HuH-7.5 (cell line): ENCODE measurements at places on chromosomes 12 and 14.

DNA sequence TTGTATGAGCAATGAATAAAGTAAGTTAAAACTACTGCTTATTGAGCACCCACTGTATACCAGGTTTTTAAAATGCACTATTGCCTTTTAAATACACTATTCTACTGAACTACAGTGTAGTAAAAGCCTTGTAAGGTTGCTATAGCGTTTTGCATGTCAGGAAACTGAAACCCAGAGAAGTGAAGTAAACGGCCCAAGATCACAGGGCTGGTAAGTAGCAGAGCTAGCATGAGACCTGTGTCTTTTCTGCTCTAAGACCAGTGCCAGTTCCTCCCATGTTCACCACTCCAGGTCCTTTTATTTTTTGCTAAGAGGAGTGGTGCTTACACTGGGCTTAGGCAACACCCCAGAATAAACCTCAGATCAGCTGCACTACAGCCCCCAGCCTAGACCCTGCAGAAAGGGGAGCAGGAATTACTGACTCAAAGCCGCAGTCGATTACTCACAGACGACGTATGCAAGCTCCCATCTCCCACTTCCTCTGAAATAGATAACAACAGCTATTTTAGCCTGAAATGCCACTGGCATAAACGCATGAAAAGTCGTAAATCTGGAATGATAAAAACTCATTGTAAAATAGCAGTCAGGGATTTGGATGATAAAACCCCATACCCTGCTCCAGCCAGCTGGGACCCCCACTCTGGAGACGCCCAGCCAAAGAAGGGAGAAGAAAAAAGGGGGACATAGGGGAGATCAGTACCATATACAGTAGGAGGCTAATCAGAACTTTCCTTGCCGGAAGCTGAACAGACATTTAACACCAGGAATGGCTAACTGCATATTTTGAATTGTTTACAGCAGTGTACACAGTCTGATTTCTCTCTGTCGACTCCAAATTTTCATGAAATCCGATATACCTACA is 108.3 kb downstream of the NUAK1 start:
- DNase-seq, result no peak

- no peak for DNase-seq
These were observed 6.2 kb downstream of the ISCU start for GRCh38 chr12:108568338-108569154.

GRCh38 chr14:51879170-51879569 is 18.8 kb downstream of the GNG2 start:
- no peak for DNase-seq

DNA sequence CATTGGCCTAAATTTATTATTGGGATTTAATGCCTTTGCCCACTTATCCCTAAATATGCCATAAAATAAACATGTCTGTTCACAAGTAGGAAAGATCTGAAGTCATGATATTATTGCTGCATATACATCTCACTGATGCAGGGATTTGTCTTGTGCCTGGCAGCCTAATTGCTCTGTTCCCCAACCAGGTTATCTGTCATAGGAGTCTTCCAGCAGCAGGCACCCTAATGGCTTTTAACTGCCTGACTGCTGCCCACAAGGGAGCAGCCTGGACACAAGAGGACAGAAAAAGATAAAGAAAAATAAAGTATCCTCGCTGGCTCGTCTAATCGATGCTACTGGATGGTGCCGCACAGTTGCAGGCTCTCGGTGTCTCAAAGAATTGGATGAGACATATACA is 337.6 kb upstream of the FAR2 start:
- DNase-seq, result no peak

- DNase-seq, result no peak
These were observed 9.7 kb upstream of the CCDC197 start for GRCh38 chr14:93987376-93987775.

GRCh38 chr14:50031602-50032313 is 84.6 kb downstream of the VCPKMT start:
- no peak for DNase-seq

DNA sequence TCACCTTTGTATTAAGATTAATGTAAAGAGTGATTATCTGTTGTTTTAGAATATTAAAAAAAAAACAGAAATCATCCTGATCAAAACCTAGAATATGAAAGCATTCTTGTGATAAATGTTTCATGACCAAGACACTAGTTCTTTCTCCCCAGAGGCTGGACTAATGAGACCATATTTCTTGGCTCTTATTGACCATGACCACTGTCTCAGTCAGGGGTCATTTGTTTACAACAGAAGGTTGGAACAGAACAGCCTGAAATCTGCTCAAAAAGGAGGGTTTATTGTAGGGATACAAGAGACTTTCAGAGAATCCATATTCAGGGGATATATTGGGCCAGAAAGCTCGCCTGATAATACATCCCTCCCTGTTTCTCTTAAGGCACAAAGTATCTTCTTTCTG is 87.7 kb downstream of the TMEM30B start:
- no peak for DNase-seq

DNA sequence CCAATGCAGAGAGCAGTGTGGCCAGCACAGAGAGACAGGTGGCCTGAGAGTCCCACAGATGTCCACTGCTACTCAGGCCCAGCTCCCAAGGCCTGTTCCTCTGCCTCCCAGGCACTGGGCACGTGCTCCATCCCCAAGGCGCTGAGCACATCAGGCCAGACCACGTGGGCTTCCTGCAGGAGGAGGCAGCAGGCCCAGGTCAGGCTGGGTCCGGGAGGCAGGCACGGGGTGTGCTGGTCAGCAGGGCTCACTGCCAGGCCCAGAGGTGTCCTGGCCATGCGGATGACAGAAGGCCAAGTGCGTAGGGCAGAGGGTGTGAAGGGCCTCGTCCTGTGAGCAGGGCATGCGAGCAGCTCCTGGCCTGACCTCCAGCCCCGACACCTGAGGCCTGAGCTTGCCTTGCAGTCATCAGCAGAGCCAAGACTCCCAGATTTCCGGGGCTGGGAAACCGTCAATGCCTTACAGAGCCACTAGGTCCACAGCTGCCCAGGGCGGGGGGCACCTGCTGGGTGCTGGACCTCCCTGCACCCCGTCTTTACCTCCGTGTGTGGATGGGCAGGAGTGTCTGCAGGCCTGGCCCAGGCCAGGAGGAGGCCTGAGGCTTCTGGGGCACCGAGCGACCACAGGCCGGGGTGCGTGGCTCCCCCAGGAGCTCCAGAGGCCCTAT is 14.9 kb downstream of the TRMT61A start:
- DNase-seq, result no peak

GRCh38 chr12:105318651-105319483 is 11.6 kb upstream of the C12orf75 start:
- DNase-seq, result no peak

GRCh38 chr14:68598621-68599447 is 194.0 kb downstream of the ZFP36L1 start:
- peak; percentile 39 for DNase-seq

DNA sequence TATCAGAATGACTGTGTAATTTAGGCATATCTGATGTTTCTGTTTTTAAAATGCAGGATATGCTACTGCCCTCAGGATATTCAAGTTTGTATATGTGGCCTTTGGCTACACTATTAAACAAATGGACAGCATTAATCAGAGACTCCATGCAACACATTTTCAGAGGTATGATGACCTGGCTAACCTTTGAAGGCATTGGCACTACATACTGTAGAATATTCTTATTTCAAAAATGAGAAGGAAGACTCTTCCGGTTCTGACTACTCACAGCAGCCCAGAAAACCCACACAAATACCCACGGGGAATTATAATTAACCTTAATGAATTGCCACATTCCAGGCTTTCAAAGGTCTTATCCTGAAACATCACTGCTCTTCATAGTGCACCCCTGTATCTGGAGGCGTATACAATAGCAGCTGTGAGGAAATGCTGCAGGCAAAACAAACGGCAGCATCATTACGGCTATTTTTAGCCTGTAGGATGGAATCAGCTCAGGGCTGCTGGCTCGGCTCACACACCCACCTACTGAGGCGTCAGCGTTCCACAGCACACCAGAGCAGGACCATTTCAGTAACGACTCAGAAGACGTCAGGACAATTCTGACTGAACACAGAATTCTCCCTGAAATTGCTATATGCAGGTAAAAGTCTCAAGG is 648.5 kb downstream of the RPS29 start:
- no peak for DNase-seq

GRCh38 chr12:7729746-7730145 is 17.4 kb downstream of the CLEC4C start:
- DNase-seq, result no peak

- peak; percentile 13 for DNase-seq
These were observed 66.8 kb upstream of the SLCO1C1 start for GRCh38 chr12:20628226-20628787.

- DNase-seq, result no peak
These were observed 41.5 kb downstream of the FRS2 start for GRCh38 chr12:69511469-69512267.

GRCh38 chr12:50620109-50620977 is 115.6 kb downstream of the DIP2B start:
- DNase-seq, result no peak

GRCh38 chr12:18454330-18454729 is 193.0 kb downstream of the PIK3C2G start:
- no peak for DNase-seq
